ENCODE measurements at places on chromosomes 16 and 17. TPM values are rescaled to one million over a fixed set of nuclear protein-coding genes. Genes with fewer than 3 reads are reported as not detected.

DDX42 gene
- total RNA-seq: 77.4 TPM

ZNF646 gene
- 18.5 TPM for total RNA-seq

TBKBP1 gene
- total RNA-seq: 11.8 TPM

MYH8 gene
- not detected for total RNA-seq

TPSD1 gene
- total RNA-seq: not detected

TOM1L1 gene
- total RNA-seq: 40.2 TPM

CD300C gene
- under 0.01 TPM for total RNA-seq

Measured in osteoblast (primary cell).